ENCODE measurements at places on chromosomes 5 and 9.

DNA sequence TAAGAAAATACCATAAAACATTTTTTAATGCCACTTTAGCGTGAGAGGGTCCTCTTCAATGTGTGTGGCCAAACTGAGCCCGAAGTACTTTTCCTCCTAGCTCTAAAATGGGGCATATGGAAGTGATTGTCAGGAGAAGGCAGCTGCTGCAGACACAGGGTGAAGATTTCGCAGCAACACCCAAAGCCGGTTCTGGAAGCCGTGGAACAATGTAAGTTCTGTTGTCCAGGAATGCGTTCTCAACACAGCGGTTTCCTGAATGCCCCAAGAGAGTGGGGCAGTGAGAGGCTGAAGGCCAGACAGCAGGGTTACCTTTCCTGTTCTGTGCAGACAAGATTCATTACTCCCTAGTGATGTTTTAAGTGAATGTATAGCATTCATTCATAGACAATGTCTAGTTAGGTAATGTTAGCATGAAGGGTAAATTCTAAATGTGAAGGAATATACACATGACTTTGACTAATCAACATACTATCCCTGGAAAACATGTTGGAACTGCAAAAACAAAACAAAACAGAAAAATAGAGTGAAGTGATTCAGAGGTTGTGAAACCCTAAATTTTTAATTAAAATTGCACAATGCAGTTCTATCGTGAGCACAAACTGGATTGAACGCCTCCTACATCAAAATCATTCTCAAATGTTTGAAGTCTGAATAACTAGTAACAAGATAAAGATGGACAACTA is 197.0 kb upstream of the SEMA6A start:
- no peak for DNase-seq

DNA sequence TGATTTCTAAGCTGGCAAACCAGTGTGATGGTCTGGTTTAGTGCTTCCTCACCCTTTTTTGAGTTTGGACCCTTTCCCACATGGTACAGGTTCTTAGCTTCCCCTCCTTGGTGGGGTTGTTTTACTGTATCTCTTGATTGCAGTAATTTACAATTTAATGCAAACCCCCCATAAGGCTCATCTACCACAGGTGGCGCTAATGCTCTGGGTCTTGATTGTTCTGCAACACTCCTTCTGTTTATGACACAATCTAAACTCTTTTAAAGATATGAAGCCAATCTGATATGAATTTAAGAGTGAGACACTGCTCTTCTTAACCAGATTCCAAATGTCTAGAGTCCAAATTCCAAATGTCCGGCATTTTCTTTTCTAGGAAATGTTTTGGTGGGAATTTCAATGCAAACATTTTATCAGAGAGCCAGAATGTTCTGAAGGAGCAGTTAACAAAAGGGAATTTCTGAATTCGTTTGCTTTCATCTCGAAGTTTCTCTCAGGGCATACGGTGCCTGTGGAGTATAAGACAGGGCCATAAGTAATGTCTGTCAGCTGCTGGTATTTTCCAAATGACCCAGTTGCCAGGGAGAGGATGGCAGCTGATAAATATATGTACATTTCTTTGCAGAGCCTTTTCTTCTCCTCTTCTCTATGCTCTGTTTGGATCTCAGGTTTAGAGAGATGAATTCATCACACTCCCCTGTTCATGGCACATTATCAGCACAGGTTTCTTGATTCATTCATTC is 246.8 kb downstream of the ARHGAP26 start:
- no peak for DNase-seq

- no peak for DNase-seq
Observed at GRCh38 chr5:94045839-94046782, 304.7 kb upstream of the POU5F2 start.

GRCh38 chr5:116944183-116944582 is 369.6 kb upstream of the SEMA6A start:
- DNase-seq, result no peak

DNA sequence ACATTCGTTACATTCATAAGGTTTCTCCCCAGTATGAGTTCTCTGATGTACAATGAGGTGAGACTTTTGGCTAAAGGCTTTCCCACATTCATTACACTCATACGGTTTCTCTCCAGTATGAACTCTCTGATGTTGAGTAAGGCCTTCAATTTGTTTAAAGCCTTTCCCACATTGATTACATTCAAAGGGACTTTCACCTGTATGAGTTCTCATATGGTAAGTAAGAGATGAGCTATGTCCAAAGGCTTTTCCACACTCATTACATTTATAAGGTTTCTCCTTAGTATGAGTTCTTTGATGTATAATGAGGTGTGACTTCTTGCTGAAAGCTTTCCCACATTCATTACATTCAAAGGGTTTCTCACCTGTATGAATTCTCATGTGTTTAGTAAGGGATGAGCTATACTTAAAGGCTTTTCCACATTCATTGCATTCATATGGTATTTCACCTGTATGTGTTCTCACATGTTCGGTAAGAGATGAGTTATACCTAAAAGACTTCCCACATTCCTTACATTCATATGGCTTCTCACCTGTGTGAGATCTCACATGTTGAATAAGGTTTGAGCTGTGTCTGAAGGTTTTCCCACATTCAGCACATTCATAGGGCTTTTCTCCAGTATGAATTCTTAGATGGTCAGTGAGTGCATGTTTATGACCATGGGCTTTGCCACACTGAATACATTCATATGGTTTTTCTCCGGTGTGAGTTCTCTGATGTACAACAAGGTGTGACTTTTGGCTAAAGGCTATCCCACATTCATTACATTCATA is 13.5 kb downstream of the ZFP37 start:
- no peak for DNase-seq

- DNase-seq, result no peak
Observed at GRCh38 chr5:147972076-147972840, 65.9 kb upstream of the C5orf46 start.

DNA sequence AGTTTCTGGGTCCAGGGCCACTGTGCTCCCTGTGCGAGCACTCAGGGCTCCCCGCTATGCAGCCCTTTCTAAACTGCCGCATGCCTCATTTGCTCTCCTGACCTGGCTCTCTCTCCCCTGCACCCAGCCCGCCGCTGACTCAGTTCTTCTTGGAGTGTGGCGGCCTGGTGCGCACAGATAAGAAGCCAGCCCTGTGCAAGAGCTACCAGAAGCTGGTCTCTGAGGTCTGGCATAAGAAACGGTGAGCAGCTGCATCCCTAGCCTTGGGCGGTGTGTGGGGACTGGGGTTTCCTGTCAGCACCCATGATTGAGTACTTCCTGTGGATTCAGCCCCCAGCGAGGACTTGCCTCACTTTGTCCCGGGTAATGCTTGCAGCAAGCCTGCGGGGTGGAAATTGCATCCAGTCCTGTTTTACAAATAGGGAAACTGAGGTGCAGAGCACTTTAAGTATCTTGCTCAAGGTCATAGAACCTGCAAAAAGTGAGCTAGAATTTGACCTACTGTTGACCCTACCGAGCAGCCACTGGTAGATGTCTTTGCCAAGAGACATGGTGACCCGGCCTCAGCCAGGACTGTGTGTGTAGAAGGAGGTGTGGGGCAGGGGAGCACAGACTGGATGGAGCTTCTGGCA is 27.9 kb downstream of the USP20 start:
- no peak for DNase-seq

DNA sequence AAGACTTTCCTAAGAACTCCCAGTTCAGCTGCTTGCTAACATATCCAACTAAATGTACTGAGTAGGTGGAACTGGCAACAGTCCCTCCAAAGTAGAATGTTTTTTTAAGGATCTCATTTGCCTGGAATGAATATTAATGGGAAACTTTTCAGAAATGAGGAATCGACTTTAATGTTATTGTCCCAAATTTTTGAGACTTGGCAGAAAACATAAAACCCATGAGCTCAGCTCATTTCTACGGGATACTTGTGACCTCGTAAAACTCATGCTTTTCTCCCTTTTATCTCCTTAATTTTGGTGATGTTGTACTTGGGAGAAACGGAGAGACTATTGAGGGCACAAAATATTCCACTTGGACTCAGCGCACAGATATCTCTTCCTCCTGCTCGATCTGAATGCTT is 296.8 kb downstream of the EBF1 start:
- no peak for DNase-seq

DNA sequence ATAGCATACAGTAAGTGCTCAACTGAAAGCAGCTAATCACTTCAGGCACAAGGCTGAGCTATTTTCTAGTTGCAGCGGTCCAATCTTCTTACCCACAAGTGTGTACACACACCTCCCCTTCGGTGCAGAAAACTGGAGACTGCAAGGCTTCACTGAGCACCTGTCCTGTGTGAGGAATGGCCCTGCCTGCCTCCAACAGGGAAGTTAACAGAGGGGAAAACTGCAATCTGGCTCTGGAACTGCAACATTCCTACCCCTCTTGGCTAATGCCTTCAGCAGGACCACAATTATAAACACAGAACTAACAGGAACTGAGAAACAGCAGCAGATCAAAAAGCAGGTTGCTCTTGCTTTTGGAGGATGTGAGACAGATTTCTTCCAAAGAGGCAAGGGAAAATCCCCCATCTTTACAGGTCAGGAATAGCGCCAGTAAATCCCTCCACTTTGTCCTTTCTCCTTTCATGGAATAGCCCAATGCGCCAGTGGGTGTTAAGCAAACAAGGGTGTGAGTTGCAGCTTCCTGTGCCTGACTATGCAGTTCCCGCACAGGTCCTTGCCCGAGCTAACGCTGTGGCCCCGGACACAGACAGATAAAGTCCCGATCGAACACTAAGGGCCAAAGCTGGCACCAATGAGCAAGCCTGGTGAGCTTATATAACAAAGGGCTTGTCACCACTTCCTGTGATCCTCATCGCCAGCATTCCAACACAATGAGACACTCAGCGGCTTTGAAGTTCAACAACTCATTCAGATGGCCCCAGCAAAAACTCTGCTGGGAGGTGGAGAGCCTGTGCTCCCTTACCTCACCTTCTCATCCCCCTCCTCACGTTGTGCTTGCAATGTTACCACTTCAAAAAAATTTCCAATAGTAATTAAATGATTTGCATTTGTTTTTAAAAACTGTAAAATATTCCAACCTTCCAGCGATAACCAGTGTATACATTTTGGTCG is 21.5 kb downstream of the SHB start:
- DNase-seq, result peak; percentile 41

GRCh38 chr5:5062525-5063302 is 77.4 kb upstream of the ADAMTS16 start:
- no peak for DNase-seq

- no peak for DNase-seq
Observed at GRCh38 chr9:137795156-137795666, 82.4 kb upstream of the CACNA1B start.

- no peak for DNase-seq
Observed at GRCh38 chr5:32523625-32524024, 61.7 kb upstream of the SUB1 start.

DNA sequence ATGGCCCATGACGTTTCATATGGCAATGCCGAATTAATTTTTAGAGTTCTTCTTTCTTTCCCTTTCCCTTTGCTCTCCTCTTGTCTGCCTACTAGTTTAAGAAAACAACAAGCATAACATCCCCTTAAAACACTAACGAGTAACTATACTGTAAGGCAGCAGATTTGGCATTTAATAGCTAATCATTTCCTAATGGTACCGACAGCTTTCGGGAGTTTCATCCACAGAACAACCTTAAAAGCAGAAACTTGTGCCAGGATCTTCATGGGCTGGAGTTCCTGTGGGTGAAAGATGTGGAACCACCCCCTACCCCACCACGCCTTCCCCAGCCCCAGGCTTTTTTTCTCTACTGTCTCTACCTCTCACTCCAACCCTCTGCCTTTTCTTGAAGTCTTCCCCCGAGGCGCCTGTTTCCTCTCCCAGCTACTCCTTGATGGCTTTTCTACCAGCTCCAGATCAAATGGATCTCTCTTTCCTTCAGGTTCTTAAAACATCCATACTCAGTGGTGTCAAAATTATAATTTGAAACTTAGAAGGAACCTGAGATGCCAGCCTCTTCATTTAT is 319.5 kb downstream of the PIK3R1 start:
- no peak for DNase-seq

GRCh38 chr9:136551401-136552116 is 5.7 kb upstream of the NOTCH1 start:
- DNase-seq, result no peak

Measured in NCI-H446 (cell line).